ENCODE measurements at places on chromosomes 5 and 9.

DNA sequence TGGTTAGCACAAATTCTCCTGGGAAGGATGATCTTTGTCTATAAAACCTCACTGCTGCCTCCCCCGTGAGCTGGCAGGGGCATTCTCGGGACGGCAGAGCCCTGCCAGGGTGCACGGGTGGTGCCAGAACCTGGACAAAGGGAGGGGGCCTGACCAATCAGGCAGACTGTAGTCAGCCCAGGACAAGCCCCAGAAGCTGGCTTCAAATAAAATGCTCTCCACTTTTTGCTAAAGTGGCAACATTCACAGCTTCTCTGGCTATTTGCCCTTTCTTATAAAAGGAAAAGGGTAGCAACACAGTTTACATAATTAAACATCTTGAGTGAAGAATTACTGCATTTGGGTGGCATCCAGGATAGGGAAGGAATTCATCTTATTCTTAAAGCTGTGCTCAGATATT lies 14.4 kb downstream of the IL9 start:
- H3K36me3 ChIP-seq: no peaks in the 10 kb centered on the region
- DNase-seq: no peak
- H3K27me3 ChIP-seq: peaks cover 52% of the 10 kb centered on the region
- no peak overlapping the region for H3K27ac ChIP-seq
- H3K4me1 ChIP-seq: peaks cover 18% of the 10 kb centered on the region

- DNase-seq: peak; percentile 78
- peaks cover 24% of the 10 kb centered on the region for H3K27me3 ChIP-seq
- no peaks in the 10 kb centered on the region for H3K4me1 ChIP-seq
- no peak overlapping the region for H3K27ac ChIP-seq
- H3K4me3 ChIP-seq: no peak overlapping the region
- no peaks in the 10 kb centered on the region for H3K36me3 ChIP-seq
Observed at GRCh38 chr9:17600962-17601593, 22.2 kb downstream of the SH3GL2 start.

- H3K27ac ChIP-seq: no peak overlapping the region
- H3K27me3 ChIP-seq: no peaks in the 10 kb centered on the region
Observed at GRCh38 chr9:81380504-81381359, 308.6 kb downstream of the TLE1 start.

- H3K27ac ChIP-seq: no peak overlapping the region
- H3K36me3 ChIP-seq: no peaks in the 10 kb centered on the region
- no peak for DNase-seq
- H3K27me3 ChIP-seq: no peaks in the 10 kb centered on the region
- H3K4me3 ChIP-seq: no peak overlapping the region
Observed at GRCh38 chr5:73221726-73222125, 48.7 kb downstream of the TMEM174 start.

DNA sequence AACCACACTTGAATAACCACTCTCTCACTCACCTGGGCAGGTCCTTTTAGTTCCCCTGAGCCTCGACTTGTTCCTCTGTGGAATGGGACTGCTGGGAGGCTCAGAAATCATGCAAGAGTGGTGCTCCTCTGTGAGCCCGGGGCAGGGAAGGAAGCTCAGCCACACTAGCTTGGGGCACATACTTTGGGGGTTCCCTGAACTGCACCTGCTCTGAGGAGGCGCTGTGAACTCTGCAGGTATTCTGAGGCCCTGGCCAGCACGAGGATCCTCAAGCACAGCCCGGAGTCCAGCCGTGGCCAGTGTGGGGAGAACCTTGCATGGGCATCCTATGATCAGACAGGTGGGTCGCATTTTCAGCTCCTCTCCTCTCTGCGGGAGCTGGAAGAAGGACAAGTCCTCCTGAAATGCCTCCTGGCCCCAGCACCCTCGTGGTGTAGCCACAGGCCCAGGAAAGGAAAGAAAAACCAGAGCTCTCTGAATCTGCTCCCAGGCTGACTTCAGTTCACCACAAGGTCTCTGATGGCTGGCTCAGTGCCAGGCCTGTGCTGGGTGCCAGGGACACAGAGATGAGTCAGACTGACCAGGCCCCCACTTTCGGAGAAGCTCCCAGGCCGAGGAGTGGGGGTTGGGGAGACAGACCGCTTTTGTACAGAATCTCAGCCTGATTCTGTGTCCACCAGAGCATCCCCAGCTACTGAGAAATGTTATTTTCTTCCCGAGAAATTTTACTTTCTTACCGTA lies 11.9 kb downstream of the GLIPR2 start:
- peaks cover 31% of the 10 kb centered on the region for H3K4me1 ChIP-seq
- no peaks in the 10 kb centered on the region for H3K27me3 ChIP-seq
- H3K4me3 ChIP-seq: no peak overlapping the region
- H3K36me3 ChIP-seq: peaks cover 36% of the 10 kb centered on the region
- peak overlapping the region; percentile 97 for H3K27ac ChIP-seq

DNA sequence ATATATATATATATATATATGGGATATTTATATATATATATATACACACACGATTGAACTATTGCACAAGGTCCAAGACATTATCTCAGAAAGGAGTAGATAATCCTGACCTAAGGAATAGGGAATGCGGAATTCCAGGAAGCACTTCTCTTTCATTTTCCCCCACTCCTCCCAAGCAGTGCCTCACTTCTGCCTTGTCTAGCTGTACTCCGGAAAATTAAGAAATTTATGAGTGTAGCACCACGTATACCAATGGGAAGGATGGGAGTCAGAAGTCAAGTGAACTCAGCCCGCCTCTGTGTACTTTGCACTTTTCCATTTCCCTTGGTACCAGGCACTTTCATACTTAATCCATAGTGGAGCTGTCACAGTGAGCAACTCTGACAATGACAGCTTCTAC lies 10.9 kb downstream of the SLC36A1 start:
- no peak overlapping the region for H3K27ac ChIP-seq
- no peak overlapping the region for H3K4me3 ChIP-seq
- no peak for DNase-seq
- peaks cover 4% of the 10 kb centered on the region for H3K4me1 ChIP-seq

- H3K36me3 ChIP-seq: no peaks in the 10 kb centered on the region
- no peak overlapping the region for H3K27ac ChIP-seq
- H3K4me3 ChIP-seq: no peak overlapping the region
- H3K27me3 ChIP-seq: no peaks in the 10 kb centered on the region
- no peaks in the 10 kb centered on the region for H3K4me1 ChIP-seq
Observed at GRCh38 chr9:2489838-2490314, 131.7 kb upstream of the VLDLR start.

GRCh38 chr5:74507370-74508005 lies 133.0 kb downstream of the ENC1 start:
- no peaks in the 10 kb centered on the region for H3K27me3 ChIP-seq
- peaks cover 3% of the 10 kb centered on the region for H3K4me1 ChIP-seq
- H3K4me3 ChIP-seq: no peak overlapping the region

DNA sequence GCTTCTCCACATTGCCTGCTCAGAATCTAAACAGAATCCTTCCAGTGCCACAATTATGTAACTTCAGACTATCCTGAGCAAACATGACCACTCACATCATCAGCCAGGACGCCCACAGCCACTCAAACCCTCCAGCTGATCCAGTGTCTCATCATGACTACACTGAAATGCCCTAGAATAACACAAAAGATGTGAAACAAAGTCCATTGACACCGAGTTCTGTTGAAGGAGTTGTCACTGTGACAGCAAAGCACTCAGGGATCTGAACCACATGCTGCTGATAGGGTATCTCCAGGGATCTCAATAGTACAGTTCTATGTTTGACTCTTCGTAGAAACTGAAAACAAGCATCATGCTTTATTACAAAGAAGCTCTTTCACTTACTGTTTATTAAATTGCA lies 150.2 kb downstream of the GABBR2 start:
- no peaks in the 10 kb centered on the region for H3K27me3 ChIP-seq
- no peaks in the 10 kb centered on the region for H3K36me3 ChIP-seq
- no peak overlapping the region for H3K4me3 ChIP-seq
- DNase-seq: no peak

DNA sequence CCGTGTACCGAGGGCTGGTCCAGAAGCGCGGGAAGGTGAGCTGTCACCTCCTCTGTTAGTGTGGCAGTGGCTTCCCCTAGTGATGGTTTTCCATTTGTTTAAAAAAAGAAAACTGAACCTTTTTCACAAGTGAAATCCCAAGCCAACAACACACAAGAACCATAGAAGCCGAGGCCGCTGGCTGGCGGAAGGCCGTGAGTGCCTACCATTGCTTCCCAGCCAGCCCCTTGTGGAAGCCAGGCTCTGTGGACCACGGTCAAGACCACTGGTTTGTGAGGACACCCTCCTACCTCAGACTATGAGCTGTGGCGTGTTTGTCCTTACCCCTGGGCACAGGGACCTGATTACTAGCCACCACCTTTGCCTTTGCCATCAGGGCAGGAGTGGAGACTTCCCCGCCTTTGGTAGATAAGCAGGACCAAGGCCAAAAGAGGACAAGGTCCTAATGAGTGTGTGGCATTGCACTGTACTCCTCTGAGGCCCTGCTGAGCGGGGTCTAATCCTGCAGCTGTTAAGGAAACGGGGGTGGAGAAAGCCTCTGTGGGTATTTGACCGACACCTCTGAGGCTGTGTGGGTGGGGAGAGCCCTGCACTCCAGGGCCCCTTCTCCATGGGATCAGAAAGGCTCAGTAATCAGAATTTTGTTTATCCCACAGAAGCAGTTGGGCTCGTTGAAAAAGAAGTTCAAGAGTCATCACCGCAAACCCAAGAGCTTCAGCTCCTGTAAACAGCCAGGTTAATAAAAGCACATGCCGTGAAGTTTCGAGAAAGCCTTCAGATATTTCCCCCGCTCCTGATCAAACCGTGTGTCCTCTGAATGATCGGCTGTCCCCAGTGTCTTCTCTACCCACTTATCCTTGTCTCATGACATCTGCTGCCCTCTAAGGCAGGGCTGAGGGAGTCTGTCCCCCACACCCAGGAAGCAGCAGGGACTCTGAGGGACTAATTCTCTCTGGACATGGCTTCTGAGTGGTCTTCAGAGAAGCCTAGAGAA lies 4.3 kb downstream of the SURF2 start:
- no peak overlapping the region for H3K4me3 ChIP-seq
- DNase-seq: no peak
- no peaks in the 10 kb centered on the region for H3K27me3 ChIP-seq
- peaks cover 75% of the 10 kb centered on the region for H3K36me3 ChIP-seq
- H3K4me1 ChIP-seq: peaks cover 29% of the 10 kb centered on the region
- no peak overlapping the region for H3K27ac ChIP-seq

GRCh38 chr9:33082538-33083326 lies 6.3 kb upstream of the SMU1 start:
- no peak for DNase-seq
- H3K27ac ChIP-seq: no peak overlapping the region
- no peaks in the 10 kb centered on the region for H3K36me3 ChIP-seq
- peaks cover 3% of the 10 kb centered on the region for H3K4me1 ChIP-seq

Measured in mesenchymal stem cell (in vitro differentiated cells and primary cell).